Stimulated activated CD4-positive, alpha-beta T cell treated with anti-CD3 and anti-CD28 coated beads, Interleukin-1b, Interleukin-23, amount 100 ng/mL, for 1 hour (primary cell): ENCODE measurements at places on chromosomes 6 and 20.

DNA sequence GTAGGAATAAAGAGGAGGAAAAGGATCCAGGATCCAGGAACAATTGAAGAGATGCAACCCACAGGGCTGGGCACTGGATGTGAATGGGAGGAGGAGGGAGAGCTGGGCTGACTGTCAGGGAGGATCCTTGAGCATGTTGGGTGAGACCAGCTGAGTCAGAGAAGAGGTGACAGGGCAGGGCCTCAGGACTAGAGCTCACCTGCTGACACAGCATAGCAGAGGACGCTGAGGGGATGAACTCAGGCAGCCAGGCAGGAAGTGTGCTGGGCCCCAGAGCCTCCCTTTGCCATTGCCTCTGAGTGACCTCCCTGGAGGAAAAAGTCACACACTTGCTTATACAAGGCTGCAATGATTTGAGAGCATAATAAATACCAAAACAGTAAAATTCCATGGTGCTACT is 72.3 kb downstream of the ZNF133 start:
- DNase-seq = no peak

DNA sequence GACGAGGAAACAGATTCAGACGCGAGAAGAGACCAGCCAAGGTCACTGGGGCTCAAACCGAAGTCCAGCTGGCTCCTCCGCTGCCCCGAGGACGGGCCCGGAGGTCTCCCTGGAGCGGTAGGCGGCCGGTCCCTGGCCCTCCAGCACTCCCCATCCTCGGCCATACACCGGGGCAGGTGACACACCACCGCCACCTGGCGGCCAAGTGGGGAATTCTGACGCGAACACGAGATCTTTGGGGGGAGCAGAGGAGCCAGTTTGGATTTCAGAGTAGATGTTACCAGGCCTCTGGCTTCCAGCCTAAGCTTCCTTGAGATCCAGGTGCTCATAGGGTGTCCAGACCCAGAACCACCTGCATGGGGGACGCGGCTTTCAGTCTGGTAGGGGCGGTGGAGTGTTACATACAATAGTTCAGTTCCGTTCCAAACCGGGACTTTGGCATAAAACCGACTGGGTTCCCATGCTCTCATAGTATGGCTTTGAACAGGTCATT is 16.1 kb downstream of the BPIFB1 start:
- DNase-seq = peak; percentile 44

DNA sequence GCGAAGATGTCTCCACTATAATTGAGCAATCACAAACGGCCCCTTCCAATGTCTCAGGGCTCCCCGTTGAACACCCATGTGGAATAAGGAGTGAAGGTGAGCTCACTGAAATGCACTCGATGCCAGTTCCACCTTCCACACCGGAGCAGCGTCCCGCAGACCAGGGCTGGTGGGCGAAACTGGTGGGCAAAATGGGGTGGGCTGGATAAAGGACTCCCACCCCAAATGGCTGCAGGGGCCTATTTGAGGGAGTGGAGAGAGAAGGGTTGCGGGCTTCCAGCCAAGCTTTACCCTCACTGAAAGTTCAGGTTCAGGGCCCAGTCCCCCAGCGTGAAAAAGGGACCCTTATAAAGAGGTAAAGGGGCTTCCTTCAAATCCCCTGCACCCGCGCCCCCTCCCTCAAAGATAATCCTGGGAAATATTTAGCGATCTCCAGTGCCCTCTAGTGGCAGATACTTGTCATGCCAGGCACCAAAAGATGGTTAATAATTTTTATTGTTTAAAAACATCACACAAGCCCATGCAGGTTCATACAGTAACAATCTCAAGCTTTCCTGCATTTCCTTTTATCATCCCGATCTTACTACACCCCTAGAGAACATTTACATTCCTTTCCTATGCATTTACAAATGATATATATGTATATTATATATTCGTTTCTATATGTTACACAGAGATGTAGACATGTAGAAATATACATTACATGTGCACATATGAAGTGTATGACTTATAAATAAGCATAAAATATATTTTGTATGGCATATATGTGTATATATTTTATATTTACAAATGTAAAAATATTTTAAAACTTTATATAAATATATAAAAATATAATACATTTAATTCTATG is 58.2 kb upstream of the NKX2-2 start:
- no peak for DNase-seq

DNA sequence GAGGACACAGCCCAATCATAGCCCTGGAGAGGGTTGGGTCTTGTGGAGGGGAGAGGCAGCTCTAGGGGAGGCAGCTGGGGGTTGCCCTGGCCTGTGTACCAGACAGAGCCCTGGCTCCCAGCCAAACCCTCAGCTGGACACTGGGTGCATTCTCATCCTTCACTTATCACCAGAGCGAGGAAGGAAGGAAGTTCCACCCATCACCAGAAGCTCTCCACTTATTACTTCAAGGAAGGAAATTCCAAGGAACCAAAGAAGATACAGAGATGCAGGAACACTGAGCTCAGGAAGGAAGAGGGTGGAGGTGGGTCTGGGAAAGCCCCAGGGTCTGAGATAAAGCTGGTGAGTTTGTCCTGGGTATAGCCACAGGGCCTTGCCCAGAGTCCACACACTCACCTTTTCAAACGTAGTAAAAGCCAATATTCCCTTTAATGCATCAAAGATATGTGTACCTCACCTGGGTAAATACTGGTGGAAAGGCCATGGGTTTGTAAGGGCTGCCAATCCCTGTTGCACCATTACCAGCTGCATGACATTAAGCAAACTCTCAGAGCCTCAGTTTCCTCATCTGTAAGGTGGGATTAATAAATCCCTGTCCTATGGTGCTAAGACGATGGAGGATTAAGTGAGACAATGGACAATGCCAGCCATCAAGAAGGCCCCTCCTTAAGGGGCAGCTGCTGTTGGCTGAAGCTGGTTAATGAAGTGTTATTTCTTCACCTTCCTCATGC is 109.7 kb upstream of the NAA20 start:
- DNase-seq = no peak

- no peak for DNase-seq
Observed at GRCh38 chr6:44232676-44233566, 9.5 kb downstream of the SLC29A1 start.
